Nephron progenitor cell (in vitro differentiated cells): ENCODE measurements at places on chromosomes 1 and 21.

- H3K36me3 ChIP-seq: no peaks in the 10 kb centered on the region
- H3K27ac ChIP-seq: no peak overlapping the region
- peaks cover 61% of the 10 kb centered on the region for H3K4me1 ChIP-seq
- H3K27me3 ChIP-seq: peaks cover 17% of the 10 kb centered on the region
These were observed 89.8 kb downstream of the NMNAT2 start for GRCh38 chr1:183328371-183328770.

- peaks cover 5% of the 10 kb centered on the region for H3K36me3 ChIP-seq
- no peak overlapping the region for H3K4me3 ChIP-seq
- H3K27ac ChIP-seq: no peak overlapping the region
- no peak for DNase-seq
These were observed 17.5 kb downstream of the ASAP3 start for GRCh38 chr1:23466423-23466989.

DNA sequence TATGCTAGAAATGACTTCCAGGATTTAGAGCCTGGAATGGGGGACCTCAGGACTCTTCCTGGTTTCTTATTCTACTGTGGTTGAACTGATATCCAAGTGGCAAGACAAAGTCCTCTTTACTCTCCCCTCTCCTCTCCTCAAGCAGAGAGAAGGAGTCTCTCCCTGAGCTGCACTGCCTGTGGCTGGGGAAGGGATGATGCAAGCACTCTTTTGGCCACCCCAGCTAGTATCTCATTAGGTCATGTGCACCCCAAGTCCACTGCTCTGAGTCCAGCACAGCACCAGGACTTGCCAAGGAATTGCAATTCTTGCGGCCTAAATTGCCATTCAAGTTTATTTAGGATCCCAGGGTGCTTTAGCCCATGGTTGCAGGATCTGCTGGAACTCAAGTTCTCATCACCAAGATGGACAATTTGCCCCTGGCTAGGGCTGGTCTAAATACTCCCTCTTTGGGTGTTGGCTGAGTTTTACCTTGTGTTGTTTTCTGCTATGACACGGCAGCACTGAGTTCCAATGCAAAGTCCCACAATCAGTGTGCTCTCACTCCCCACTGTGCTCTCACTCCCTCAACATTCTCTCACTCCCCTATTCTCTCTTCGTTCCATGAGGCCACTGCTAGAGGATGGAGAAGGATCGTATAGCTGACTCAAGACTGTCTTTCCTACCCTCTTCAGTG is 172.2 kb downstream of the TM2D1 start:
- no peak for DNase-seq
- no peak overlapping the region for H3K27ac ChIP-seq
- H3K4me3 ChIP-seq: no peak overlapping the region
- peaks cover 5% of the 10 kb centered on the region for H3K27me3 ChIP-seq

DNA sequence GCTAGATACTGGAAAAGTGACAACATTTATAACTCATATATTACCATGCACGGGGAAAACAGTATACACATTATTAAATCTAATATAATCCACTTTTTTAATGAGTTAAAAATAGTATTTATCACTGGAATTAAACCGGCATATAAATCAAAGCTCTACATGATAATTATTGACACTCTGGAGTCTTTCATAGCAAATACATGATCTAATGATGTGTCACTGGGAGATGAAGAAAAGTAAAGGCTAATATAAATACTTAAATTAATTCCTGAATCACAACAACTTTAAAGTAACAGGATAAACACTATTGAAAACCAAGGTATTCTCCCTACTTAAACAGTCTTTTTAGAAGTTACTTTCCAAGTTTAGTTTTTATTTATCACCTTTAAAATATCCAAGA is 52.4 kb upstream of the ASPM start:
- no peak for DNase-seq
- no peaks in the 10 kb centered on the region for H3K27me3 ChIP-seq
- peak overlapping the region; percentile 95 for H3K4me3 ChIP-seq
- no peak overlapping the region for H3K27ac ChIP-seq
- peaks cover 62% of the 10 kb centered on the region for H3K4me1 ChIP-seq

DNA sequence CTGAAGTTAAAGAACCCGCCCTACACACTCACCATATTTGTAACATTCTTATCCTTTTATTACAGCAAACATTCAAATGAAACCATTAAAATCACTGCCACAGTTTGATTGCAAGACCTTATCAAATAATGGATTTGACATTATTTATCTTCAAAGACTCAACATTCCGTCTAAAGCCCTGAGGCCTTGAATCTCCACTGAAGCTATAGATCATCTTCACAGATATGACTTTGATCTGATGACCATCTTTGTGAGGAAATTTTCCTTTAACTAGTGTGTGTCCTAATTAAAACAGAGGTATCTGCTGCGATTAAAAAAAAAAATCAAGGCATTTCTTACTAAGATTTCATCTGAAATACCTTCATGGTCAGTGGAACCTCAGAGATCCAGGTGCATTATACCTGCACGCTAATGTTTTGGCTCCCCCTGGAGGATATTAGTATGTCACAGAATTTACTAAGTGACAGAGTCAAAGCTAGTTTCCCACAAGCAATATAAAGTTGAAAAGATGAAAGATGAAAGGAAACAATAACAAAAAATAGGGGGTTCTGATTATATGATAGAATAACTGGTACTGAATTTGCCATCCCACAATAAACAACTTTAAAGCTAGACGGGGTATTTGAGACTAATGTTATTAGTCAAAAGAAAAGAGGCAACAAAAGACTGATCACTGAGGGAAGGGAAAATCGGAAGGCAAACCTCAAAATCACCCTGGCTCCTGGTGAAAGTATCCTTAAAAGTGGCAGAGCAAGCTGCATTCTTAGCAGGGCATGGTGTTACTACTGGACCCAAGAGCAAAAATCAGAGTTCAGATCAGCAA is 923.4 kb downstream of the NCAM2 start:
- no peaks in the 10 kb centered on the region for H3K27me3 ChIP-seq
- DNase-seq: no peak
- H3K4me1 ChIP-seq: peaks cover 10% of the 10 kb centered on the region
- H3K36me3 ChIP-seq: no peaks in the 10 kb centered on the region
- peak overlapping the region; percentile 18 for H3K27ac ChIP-seq

- peak; percentile 51 for DNase-seq
- no peaks in the 10 kb centered on the region for H3K36me3 ChIP-seq
- H3K27ac ChIP-seq: no peak within 1 kb of the TSS
- peaks cover 96% of the 10 kb centered on the region for H3K27me3 ChIP-seq
- peaks cover 5% of the 10 kb centered on the region for H3K4me1 ChIP-seq
- peak within 1 kb of the TSS; percentile 81 for H3K4me3 ChIP-seq
These were observed at the start of gene RBP7 for GRCh38 chr1:9996624-9997582. TSS of gene RBP7 (plus strand) at chr1:9997228. CDS start at chr1:9997259, 31 bp downstream.

DNA sequence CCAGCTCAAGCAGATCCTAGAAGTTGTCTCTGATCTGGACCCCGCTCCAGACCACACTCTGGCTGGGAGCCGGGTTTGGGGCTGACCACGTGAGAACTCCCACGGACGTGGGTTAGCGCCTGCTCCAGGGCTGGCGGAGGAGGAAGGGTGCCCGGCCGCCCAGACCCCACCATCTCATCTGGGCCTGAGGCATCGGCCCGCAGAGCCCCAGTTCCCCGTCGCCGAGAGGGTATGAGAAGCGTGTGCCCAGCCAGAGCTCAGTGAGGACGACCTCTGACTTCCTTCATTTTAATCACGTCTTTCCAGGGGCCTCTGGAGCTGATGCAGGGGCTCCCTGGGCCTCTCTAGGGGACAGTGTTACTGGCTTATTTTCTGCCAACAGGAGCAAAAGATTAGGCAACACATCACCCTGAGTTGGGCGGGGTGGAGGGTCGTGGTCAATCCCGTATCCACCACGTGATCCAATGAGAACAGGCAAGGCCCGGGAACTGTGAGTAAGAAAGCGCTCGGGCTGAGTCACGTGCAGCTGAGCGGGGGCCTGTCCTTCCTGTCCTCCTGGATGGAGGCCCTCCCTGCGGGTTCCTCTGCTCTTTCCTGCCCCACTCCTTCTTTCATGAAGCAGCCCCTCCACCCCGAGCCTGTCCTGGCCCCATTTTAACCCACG is 81.1 kb downstream of the SIK1 start:
- no peaks in the 10 kb centered on the region for H3K36me3 ChIP-seq
- no peak overlapping the region for H3K4me3 ChIP-seq
- H3K27ac ChIP-seq: no peak overlapping the region
- peaks cover 12% of the 10 kb centered on the region for H3K27me3 ChIP-seq
- peaks cover 60% of the 10 kb centered on the region for H3K4me1 ChIP-seq
